A172 (cell line): ENCODE measurements at places on chromosomes 4 and X. TPM values are rescaled to one million over a fixed set of nuclear protein-coding genes. Genes with fewer than 3 reads are reported as not detected.

The TENM3 gene
- 87.7 and 92.1 TPM in 2 replicates for total RNA-seq

GRCh38 chr4:188417181-188417580 lies 277.9 kb downstream of the TRIML1 start:
- DNase-seq: peak; percentile 19

- DNase-seq: no peak
Observed at GRCh38 chrX:103614999-103615398, 7.2 kb downstream of the TCEAL3 start.

GRCh38 chr4:24743927-24744326 lies 51.4 kb upstream of the SOD3 start:
- no peak for DNase-seq

- DNase-seq: peak; percentile 23
Observed at GRCh38 chrX:15334561-15334960, 762 bp downstream of the PIGA start.

- DNase-seq: no peak
Observed at GRCh38 chr4:46830971-46831454, 78.0 kb downstream of the COX7B2 start.

The ARHGAP6 gene
- 0.28 and 0.38 TPM in 2 replicates for total RNA-seq

DNA sequence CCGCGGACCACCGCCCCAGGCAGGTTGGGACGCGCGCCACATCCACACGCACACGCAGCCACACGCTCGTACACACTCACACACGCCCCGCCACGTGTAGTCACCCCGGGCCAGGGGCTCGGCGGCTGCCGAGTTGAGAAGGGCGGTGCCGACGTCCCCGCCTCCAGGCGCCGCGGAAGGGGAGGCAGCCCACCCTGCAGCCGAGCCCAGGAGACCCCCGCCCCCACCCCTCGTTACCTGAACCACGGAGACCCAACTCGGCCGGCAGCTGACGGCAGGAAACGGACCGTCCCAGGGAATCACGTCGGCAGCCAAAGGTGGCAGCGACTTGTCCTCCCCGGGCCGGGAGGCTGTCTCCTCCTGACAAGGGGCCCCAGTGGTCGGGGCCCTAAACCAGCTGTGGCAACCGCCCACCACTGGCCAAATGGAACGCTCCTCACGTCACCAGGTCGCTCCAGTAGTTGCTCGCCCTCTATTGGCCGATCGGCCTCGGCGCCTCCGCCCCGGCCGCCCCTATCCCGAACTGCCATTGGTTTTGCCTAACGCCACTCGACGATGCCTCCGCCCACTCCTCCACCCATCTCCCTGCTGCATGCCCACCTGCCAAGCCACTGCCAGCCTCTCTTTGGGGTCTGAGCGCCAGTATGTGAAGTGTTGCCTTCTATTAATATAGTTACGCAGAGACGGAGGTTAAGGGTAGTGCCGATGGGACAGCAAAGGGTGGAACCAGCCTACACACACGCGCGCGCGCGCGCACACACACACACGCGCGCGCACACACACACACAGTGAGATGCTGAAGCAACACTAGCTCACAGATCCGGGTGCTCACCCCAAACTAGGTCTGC lies at the start of gene ZDHHC9:
Gene ZDHHC9 (minus strand): TSS at position 428 of the 848 bp plus-strand sequence. CDS start 1,941 bp downstream, outside the sequence.
- DNase-seq: peak; percentile 61

DNA sequence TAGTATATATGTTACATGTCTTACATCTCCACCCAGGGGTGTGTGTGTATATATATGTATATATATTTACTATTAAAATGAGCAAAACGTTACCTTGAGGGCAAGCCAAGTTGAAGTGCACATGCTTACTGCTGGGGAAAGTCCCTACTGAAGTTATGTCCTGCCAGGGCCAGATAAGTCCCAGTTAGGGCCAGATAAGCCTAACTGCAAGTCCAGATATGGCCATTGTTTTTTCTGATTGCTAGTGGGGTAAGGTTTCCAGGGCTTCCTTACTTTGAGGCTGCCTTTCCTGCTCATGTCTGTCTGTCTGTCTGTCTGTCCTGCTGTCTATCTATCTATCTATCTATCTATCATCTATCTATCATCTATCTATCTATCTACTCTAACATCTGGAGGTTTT lies 19.3 kb upstream of the ZNF81 start:
- no peak for DNase-seq

GRCh38 chrX:105063743-105064142 lies 156.8 kb downstream of the TEX13A start:
- no peak for DNase-seq

GRCh38 chrX:47297874-47298273 lies 65.1 kb downstream of the USP11 start:
- DNase-seq: no peak

DNA sequence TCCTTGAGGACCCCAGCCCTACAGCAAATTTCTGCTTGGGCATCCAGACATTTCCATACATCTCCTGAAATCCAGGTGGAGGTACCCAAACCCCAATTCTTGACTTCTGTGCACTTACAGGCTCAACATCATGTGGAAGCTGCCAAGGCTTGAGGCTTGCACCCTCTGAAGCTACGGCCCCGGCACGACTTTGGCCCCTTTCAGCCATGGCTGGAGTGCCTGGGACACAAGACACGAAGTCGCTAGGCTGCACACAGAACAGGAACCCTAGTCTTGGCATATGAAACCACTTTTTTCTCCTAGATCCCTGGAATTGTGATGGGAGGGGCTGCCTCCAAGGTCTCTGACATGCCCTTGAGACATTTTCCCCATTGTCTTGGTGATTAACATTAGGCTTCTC lies 1417.7 kb downstream of the ARAP2 start:
- DNase-seq: no peak

- peak; percentile 20 for DNase-seq
Observed at GRCh38 chrX:134990801-134991481, at the start of gene SMIM10. Gene SMIM10 (plus strand): TSS chrX:134990991. CDS start chrX:134991096, 105 bp downstream.

The SPARCL1 gene
- total RNA-seq: not detected in 2 replicates
